ENCODE measurements at places on chromosomes 2 and 18. TPM values are rescaled to one million over a fixed set of nuclear protein-coding genes. Genes with fewer than 3 reads are reported as not detected.

NPHP1 gene
- 8.3 TPM for total RNA-seq

NBEAL1 gene
- 62.8 TPM for total RNA-seq

APCDD1 gene
- 133 TPM for total RNA-seq

TRIM54 gene
- 10.4 TPM for total RNA-seq

ZNF396 gene
- 3.9 TPM for total RNA-seq
